ENCODE measurements at places on chromosomes 2 and 18.

DNA sequence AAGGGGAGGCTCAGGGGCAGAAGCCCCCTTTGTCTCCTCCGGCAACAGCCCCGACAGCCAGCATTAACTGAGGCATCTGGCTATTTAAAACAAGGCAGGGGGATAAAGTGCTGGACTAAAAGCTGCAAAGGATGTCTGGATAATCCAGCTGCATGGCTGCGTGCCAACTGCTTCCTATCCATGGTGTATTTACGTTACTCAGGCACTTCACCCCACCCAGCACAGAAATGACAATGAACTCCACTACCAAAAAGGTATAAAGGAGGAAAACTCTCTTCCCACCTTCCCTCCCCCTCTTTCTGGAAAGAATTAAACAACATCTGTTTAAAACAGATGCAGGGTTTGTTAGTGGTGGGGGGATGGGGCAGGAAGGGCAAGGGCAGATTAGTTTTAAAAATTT lies 82.5 kb downstream of the SPRED2 start:
- DNase-seq: no peak

DNA sequence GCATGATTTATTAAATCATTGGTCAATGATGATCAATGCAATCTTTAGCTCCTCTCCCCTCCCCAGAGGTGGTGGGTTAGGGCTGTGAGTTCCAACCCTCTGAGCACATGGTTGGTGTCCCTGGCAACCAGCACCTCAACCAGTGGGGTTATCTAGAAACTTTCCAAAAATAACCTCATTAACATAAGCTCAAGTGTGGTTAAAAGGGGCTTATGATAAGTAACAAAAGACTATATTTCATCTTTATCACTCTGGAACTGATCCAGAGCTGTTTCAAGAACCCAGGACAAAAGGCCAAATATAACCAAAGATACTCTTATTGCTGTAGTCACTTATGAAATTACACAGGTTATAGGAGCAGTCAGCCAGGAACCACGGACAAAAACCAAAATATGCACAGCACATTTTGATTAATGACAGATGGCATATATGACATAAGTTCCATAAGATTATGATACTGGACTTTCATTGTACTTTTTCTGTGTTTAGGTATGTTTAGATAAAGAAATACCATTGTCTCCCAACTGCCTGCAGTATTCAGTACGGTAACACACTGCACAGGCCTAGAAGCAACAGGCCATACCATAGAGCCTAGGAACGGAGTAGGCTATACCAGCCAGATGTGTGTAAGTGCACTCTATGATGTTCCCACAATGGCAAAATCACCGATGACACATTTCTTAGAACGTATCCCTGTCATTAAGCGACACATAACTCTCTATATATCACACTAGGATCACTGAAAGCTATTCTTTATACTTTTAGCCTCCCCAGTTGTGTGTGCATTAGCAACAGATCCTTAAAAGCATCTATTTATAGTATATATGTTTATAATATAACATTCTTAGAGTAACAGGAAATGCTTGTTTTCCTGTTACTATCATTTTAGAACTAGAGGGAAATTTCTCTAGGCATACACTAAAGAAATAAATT lies 31.9 kb downstream of the KIDINS220 start:
- DNase-seq: no peak

DNA sequence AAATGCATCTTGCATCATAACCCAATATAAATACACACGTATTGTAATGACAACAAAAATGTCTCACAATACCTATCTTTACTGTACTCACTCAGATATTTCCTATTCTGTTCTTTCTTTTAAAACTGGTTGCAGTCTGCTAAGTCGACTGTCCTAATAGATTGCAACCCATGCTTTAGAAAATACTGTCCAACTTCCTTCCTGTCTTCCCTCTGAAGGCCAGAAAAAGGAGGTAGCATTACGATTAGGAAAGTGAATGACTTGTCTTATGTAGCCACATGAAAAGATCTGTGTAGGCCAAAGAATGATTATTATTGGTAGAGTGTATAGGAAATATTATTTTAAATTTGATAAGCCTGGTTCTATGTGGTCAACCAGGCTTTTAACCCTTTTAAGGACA lies 134.1 kb downstream of the FAM210A start:
- DNase-seq: no peak

DNA sequence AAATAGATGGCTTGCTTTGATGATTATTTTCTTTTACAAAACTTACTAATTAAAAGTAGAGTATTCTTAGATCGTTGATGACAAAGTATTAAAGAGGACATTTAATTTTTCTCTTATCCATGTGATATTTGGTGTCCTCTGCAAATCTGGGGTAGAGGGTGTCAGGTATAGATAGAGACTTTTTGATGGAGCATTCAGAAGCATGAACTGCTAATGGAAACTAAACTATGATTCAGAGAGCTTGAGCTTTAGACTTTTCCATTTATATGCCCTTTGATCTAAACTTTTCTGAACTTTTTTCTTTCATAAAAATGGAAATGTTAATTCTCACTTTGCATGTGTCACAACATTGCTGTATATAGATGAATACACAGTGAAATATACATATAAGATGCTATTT lies 619.7 kb downstream of the PLCL1 start:
- DNase-seq: no peak

DNA sequence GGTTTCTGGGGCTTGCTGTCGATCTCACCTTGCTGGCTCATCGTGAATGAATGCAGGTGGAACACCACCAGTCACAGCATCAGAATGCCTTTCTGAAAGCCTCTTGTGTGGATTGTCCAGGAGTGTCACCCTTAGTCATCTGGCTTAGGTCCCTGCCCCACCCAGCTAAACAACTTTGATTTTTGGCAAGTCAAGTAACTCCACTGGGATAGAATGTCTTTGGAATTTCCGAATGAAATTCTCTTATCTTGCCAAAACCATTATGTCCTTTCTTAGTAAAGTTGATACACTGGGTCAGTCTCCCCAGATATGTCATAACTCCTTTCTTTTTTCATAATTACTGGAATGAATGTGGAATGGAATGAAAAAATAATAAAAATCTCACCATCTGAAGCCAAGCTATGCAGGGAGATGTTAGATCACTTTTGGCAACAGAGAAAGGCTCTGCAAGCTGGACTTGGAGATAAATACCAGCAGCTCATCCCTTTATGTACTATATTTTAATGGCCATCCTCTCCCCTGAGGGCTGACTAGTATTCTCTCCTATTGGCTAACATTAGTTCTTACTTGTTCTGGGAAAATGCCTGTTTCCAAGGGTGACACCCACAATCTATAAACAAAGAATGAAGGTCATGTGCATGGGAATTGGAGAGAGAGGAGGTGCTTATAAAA lies 35.4 kb downstream of the INSIG2 start:
- DNase-seq: no peak

GRCh38 chr2:238776003-238776760 lies 71.7 kb upstream of the TWIST2 start:
- no peak for DNase-seq

DNA sequence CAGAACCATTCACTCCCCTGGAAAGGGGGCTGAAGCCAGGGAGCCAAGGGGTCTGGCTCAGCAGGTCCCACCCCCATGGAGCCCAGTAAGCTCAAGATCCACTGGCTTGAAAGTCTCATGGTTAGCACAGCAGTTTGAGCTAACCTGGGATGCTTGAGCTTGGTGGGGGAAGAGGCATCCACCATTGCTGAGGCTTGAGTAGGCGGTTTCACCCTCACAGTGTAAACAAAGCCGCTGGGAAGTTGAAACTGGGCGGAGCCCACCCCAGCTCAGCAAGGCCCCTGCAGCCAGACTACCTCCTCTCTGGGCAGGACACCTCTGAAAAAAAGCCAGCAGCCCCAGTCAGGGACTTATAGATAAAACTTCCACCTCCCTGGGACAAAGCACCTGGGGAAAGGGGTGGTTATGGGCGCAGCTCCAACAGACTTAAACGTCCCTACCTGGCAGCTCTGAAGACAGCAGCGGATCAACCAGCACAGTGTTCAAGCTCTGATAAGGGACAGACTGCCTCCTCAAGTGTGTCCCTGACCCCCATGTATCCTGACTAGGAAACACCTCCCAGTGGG lies 14.7 kb upstream of the TTC32 start:
- DNase-seq: no peak

DNA sequence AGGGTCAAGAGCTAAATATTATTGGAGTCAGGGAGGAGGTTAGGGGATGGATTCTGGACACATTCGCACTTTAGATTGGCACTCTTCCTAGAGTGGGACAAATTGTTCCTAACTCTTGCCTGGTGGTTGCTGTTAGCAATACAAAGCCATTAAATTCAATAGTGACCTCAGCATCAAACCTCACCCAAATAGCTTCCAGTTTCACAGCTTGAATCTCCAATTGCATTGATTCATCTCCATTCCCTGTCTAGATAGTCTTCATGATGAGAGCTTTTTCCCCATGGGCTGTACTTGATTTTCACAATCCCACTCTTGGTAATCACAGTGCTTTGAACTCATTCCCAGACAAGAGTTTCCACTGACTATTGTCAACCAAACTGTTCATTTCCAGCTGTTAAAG lies 585.9 kb upstream of the SYT4 start:
- DNase-seq: no peak

DNA sequence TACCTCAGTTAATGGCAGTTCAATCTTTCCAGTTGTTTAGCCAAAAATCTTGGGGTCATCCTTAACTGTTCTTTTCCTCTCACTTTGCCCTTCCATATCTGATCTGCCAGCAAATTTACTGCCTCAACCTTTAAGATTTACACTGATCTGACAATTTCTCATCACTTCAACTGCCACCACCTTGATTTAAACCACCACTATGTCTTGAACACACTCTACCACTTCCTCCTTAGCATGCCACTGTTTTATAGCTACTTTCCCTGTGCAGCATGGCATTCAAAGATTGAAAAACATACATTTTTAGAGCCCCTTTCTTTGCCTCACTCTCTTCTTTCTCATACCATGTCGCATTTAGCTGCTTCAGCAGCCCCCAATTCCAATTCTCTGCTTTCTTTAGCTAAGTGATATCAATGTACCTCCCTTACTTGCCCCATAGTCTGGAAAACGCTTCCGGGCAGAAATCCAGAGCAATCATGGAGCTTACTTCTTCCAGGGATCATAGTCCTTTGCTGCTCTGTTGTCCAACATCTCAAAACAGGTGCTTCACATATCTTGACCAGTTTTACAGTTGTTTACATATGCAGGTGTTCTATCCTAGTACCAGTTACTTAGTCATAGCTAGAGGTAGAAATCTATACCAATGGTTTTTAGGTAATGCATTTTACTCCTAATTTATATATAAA lies 10.9 kb downstream of the PGAP1 start:
- DNase-seq: no peak

GRCh38 chr18:40366521-40366920 lies 1588.5 kb upstream of the PIK3C3 start:
- no peak for DNase-seq

DNA sequence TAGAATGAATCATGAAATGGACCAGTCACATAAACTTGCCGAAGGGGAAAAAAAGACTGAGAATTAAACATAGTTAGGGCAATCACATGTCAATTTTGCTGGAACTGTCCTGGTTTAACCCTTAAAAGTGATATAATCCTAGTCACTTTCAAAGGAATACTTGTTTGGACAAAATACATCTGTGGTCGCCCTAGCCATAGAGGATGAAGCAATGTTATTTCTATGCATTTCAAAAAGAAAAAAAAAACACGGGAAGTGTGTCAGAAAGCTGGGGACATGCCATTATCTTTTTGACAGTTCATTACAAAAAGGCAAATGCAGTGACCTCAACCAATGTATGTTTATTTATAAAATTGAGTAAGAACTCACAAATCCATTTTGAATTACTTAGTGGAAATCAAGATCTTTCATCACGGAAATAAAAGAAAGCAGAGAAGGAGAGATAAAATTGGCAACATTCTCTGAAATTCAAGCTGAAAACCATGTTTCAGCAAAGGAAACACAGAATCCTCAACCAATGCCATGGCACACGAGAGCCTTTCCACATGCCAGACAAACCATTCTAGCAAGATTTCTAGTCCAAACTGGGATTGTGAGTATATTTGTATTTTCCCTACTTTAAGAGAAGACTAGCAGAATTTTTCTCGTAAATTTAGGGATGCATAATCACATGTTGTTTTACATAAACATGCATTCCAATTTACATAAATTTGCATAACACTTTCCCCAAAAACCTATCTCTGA lies 854.3 kb upstream of the ACVR2A start:
- DNase-seq: no peak

- DNase-seq: no peak
Observed at GRCh38 chr2:130799295-130799694, 37.4 kb upstream of the ARHGEF4 start.

GRCh38 chr18:48530399-48531081 lies 8.3 kb upstream of the CTIF start:
- no peak for DNase-seq

GRCh38 chr2:104944495-104944894 lies 90.6 kb downstream of the POU3F3 start:
- no peak for DNase-seq

- no peak for DNase-seq
Observed at GRCh38 chr18:457140-457519, 43.4 kb downstream of the COLEC12 start.

- no peak for DNase-seq
Observed at GRCh38 chr18:13276530-13277520, 58.3 kb downstream of the LDLRAD4 start.

DNA sequence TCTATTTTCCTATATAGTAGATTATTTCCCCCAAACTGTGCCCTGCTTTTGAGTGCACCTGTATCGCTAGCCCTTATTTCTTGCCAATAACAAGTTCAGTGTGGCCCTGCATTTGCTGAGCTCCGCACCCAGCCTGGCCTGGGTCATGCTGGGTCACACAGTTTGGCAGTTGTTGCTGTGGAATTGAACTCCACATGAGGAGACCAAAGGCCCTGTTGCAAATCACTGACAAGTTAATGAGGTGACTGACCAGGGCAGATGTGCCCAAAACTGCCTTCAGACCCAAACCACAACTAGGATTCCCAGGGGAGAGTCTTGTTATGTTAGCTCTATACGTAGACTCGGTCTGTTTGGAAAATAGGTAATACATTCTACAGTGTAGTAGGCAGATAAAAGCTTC lies 31.0 kb downstream of the COL4A4 start:
- no peak for DNase-seq

DNA sequence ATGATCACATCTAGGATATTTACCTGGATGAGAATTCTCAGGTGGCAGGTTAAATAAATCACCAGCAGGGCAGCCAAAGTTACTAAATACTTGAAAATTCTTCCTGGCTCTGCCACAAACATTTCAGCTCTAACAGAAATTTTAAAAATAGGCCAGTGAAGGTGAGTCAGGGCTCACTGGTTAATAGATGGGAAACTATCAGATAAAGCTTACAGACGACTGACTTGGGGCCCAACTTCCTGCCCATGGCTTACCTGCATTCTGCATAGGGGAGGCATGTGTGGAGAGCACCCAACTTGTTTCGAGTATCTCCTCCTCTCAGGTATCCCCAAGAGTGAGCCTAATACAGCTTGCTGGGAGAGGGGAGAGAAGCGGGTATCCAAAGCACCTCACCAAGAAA lies 57.8 kb downstream of the SPRED2 start:
- DNase-seq: no peak

DNA sequence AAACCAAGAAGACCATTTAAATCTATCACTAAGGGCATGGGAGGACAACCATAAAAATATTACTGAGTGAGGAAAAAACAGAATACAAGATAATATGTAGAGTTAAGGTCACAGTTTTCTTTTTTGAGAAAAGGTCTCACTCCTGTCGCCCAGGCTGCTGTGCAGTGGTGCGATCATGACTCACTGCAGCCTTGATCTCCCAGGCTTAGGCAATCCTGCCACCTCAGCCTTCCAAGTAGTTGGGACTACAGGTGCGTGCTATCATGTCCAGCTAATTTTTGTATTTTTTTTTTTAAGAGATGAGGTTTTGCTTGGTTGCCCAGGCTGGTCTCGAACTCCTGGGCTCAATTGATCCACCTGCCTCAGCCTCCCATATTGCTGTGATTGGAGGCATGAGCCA lies 24.0 kb downstream of the POLR1A start:
- no peak for DNase-seq

Data from stimulated activated naive CD8-positive, alpha-beta T cell treated with anti-CD3 and anti-CD28 coated beads, Interleukin-15, Interleukin-2, amounts not matched to agents 100 U/mL and 50 U/mL, for 24 hours (primary cell).